ENCODE measurements at places on chromosomes 3 and 15. TPM values are rescaled to one million over a fixed set of nuclear protein-coding genes. Genes with fewer than 3 reads are reported as not detected.

The CCDC32 gene
- total RNA-seq, result 15.4 TPM

The APOD gene
- not detected for total RNA-seq

The GUCA1C gene
- not detected for total RNA-seq

GRCh38 chr3:128040660-128041059 is 11.6 kb upstream of the SEC61A1 start:
- no peak overlapping the region for H3K27ac ChIP-seq
- H3K4me1 ChIP-seq, result no peaks in the 10 kb centered on the region
- DNase-seq, result no peak
- H3K27me3 ChIP-seq, result no peaks in the 10 kb centered on the region
- no peak overlapping the region for H3K4me3 ChIP-seq

The HRH1 gene
- total RNA-seq, result 0.35 TPM

The WDR93 gene
- total RNA-seq, result not detected

Measured in GM23338 (cell line).